Esophagus muscularis mucosa (tissue), 4 donors: ENCODE measurements at places on chromosomes 1 and 21. TPM values are rescaled to one million over a fixed set of nuclear protein-coding genes. Genes with fewer than 3 reads are reported as not detected.

GRCh38 chr1:5509664-5510452 is 482.4 kb downstream of the NPHP4 start:
- DNase-seq, result no peak

GRCh38 chr1:19892628-19893168 is 10.5 kb downstream of the OTUD3 start:
- no peak for DNase-seq

DNA sequence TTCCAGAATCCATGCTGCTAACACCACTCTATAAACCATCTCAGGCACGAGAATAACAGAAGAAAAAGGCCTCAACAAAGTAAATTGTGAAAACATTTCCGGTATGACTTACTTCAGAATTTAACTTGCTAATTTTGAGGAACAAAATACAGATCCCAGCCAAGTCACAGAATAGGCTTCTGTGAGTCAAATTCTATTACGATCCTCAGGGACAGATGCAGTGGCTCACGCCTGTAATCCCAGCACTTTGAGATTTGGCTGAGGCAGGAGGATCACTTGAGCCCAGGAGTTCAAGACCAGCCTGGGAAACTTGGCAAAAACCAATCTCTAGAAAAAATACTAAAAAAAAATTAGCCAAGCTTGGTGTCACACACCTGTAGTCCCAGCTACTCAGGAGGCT is 8.8 kb upstream of the CCDC27 start:
- DNase-seq, result no peak

GRCh38 chr1:195878478-195878877 is 729.8 kb downstream of the KCNT2 start:
- DNase-seq, result no peak

- DNase-seq, result no peak
These were observed 1719.5 kb downstream of the MRPL39 start for GRCh38 chr21:23887725-23888306.

DNA sequence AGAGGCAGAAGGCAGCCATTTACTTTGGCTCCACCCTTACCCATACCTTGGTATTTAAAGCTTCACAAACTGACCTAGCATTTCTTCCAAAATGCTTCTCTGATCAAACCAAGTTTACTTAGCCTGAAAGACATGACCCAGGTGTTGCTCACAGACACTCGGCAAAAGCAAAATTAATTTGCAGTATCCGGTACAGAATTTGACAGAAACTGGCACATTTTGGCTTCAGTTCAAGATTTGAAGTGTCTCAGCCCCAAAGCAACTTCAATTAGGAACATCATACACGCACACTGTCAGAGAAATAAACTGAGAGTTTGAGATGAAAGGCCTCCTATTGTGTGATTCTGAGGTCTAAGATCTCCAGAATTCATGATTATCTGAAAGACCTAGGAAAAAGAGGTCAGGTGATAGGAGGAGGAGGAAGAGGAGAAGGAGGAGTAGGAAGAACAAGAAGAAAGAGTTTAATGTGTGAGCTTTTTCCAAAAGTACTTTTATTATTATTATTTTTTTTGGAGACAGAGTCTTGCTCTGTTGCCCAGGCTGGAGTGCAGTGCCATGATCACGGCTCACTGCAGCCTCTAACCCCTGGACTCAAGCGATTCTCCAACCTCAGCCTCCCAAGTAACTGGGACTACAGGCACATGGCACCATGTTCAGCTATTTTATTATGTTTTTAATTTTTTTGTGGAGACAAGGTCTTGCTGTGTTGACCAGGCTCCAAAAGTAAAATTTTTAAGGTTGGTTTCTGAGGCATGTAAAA is 143.6 kb downstream of the SLC45A1 start:
- no peak for DNase-seq

GRCh38 chr1:37946703-37947360 is at the start of gene INPP5B:
Gene INPP5B (minus strand): TSS chr1:37947053. CDS start chr1:37946308, 745 bp downstream.
- peak; percentile 96 for DNase-seq

The RNASEL gene
- 8.1 TPM for total RNA-seq
